ENCODE measurements at places on chromosomes 1 and 21.

DNA sequence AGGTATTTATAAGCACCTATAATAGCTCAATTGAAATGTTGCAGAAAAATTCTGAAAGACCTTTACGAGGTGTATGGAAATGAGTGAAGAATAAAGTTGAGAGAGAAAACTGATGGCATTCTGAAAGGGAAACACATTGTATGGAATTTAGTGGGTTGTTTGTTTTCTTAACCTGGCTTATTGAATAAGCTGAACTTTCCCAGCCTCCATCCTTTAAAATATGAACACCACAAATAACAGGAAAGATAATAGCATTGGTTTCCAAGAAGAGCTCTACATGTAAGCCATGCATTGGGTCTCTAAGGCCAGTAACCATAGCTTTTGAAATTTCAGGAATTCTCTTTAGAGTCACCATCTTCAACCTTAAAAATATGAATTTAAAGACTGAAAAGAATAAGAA, 709.0 kb downstream of the USP25 start:
- DNase-seq, result no peak

- DNase-seq, result no peak
Observed at GRCh38 chr21:33157303-33157702, 72.4 kb upstream of the IFNAR2 start.

DNA sequence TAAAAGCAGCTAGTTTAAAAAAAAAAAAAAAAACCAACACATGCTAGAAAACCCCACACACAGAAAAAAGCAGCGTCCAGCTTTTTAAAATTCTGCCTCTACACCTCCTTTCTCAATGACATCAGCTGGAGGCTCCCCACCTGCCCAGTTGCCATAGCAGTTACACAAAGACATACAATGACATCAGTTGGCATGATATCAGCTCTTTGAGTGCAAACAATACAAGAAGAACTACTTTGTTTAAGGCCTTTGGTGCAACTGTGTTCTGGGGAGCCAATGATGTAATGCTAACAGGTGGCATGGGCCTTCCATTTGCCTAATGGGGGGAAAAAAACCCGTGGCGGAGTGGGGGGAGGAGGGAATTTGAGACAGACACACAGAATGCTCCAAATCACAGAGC, 32.9 kb downstream of the DUSP10 start:
- DNase-seq, result no peak

DNA sequence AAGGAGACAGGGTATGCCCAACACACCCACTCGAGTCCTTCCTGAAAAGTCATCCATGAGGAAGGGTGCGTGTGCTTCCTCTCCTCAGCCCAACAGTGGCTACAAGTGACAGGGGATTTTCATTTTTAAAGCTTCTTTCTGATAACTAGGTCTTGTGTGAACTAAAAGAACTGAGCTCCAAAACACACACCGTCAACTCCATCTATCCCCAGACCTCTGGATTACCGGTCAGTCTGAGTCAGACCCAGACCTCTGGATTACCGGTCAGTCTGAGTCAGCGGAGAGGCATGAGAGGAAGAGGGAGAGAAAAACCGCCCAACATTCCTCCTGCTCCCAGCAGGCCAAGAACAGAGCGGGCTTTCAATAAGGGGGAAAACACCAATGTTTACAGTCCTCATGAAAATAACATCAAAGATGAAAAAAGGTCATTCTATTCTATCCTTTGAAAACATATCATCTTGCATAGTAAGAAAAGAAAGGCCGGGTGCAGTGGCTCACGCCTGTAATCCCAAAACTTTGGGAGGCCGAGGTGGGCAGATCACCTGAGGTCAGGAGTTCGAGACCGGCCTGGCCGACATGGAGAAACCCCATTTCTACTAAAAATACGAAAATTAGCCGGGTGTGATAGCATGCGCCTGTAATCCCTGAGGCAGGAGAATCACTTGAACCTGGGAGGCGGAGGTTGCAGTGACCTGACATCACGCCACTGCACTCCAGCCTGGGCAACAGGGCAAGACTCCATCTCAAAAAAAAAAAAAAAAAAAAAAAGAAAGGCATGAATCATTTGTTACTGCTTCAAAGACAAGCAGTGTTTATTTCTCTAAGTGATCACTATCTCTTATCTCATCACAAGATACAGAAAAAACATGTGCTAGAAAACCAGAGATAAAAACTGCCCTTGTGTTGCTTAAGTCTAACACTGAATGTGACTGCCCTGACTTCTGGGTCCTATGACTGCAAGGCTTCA, 3.4 kb downstream of the PTTG1IP start:
- no peak for DNase-seq

GRCh38 chr21:35266546-35266945, 217.4 kb upstream of the RUNX1 start:
- no peak for DNase-seq

DNA sequence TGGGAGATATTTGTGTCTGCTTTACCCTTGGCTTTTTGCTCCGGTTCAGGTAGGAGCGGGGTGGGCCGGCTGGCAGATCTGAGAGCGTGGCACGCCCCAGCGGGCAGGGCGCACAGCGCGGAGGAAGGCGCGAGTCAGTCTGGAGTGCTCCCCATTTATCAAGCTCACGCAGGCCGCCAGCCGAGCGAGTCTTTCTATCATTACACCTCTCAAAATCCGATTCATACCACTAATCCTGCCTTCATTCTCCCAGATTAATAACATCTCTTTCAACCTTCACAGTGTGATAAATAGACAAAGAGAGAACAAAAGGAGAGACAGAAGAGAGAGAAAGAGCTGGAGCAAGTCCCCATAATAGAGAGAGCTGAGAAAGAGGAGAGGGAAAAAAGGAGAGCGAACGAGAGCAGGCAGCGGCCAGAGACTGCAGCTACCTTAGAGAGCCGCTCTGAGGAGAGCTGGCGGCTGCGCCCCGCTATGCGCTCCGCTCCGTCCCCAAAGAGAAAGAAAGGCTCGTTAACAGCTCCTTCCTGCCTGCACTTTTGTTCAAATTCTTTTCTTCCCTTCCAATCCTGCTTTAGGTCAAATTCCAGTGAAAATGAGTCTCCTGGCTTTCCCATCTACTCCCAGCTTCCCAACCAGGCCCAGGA, 48.0 kb downstream of the DMAP1 start:
- no peak for DNase-seq

GRCh38 chr21:43800124-43800523, 10.7 kb downstream of the RRP1 start:
- DNase-seq, result no peak

GRCh38 chr1:53190210-53190611, 6.4 kb upstream of the CPT2 start:
- DNase-seq, result no peak
